ENCODE measurements at places on chromosomes 5 and 9.

DNA sequence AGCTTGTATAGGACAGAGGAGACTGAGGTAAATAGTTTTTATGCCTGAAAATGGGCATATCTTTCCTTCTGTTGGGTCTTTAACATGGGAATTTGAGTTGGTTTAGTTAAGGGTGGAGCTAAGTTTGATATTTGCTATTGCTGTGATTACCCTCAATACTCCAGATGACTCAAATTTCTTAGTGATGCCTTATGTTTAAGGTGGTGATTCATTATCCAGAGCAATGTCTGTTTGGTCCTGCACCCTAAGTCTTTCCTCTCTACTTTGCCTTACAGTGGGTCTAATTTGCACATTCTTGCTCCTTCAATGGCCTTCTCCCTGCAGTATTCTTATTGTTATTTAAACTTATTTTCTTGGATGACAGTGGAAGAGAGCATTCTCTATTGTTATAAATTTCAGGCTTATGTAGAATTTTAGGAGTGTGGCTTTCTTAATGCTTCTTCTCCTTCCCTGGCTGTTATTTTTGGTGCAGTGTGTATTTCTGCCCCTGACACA is 312.9 kb upstream of the RPS23 start:
- no peak for DNase-seq

DNA sequence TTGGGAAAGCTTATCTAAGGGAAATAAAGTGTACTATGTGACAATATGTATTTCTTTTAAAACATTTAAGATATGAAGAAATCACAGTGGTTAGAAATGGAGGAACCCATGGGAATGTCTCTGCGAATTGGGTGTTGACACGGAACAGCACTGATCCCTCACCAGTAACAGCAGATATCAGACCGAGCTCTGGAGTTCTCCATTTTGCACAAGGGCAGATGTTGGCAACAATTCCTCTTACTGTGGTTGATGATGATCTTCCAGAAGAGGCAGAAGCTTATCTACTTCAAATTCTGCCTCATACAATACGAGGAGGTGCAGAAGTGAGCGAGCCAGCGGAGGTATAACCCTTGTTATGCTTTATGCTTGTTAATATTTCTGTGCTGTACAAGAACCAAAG is 69.9 kb downstream of the ADGRV1 start:
- no peak for DNase-seq

DNA sequence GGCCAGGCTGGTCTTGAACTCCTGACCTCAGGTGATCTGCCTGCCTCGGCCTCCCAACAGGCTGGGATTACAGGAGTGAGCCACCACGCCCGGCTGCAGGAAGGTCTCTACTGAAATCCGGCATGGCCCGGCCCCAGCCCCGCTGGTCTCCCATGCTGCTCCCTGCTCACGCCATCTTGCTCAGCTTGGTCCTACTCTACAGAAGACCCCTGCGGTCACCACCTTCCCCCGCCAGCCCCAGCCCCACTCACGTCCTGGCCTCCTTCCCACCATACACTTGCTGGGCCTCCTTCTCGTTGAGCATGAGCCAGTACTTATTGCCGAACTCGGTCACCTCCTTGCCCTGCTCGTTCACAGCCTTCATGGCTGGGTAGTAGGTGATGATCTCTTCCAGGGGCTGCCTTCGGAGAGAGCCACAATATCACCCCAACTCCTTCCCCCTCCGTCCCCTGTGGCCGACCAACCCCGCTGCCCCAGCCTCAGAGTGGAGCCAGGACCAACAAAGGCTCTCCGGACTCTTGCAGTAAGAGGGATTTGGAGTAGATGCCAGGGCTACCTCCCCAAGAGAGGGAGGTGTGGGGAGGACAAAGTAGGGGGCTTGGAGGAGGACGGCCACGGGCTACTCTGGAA is 4.0 kb downstream of the PTGES2 start:
- DNase-seq = no peak

- DNase-seq = no peak
Measured at GRCh38 chr9:137781906-137782585, 95.5 kb upstream of the CACNA1B start.

GRCh38 chr5:83434946-83435345 is 36.6 kb upstream of the VCAN start:
- no peak for DNase-seq

DNA sequence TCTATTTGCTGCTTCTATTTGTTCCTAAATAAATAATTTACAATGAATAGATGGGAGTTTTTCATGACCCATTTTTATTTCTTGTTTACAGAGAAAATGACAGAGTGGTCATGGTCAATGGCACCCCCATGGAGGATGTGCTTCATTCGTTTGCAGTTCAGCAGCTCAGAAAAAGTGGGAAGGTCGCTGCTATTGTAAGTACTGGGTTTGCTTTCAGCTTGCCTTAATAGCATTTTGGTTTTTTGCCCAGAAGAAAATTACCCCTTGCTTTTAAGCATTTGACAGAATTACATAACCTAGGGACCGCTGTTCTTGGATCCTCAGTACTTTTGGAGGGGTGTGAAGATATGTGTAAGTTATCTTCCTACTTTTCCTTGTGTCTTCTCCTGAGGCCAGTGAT is 44.1 kb downstream of the TJP2 start:
- no peak for DNase-seq

GRCh38 chr5:174892742-174893141 is 168.4 kb downstream of the MSX2 start:
- no peak for DNase-seq

GRCh38 chr5:72407078-72407477 is 86.9 kb downstream of the PTCD2 start:
- DNase-seq = no peak

GRCh38 chr5:538801-539468 is 14.7 kb upstream of the SLC9A3 start:
- DNase-seq = no peak

GRCh38 chr9:127451858-127452656 is 747 bp downstream of the LRSAM1 start:
- DNase-seq = peak; percentile 21
